ENCODE measurements at places on chromosomes 12 and 14.

DNA sequence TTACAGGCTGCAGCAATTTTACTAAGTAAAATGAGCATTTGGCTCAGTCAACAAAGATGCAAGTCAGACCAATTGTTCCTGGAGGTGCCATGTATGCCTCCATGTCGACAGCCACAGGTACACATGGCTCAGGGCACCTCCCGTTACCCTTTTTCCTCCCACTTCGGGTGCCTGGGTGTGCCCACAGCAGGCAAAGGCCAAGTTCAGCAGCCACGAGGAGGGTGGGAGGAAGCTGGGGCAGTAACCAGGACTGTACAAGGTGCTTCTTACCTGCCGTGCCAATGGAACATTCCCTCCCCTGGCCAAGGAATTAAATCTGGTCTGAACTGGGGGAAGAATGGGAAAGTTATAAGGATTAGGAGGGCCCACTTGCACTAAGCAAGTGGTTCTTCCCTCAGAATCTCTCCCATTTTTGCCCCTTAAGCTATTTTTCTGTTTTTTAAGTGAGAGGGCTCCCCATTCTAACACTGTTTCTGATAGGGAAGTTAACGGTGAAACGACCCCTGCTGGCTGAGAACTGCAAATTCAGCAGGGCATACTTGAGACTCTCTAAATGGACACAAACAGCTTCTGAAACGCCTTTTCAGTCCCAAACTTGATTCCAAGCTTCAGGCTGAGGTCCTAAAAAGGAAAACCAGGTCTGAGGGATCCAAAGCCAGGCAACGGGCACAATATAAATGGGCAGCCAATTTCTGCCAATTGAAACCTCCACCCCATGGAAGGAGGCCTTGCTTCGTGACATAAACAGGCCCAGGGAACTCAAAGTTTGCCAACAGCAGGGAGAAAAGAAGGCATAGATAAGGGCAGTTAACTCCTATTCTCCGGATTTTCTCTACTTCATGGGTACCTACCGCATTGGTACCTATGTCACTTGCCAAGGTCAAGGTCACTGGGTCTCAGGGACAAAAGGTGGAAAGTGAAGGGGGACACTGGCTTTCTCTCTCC lies 24.8 kb downstream of the CLECL1 start:
- no peak for DNase-seq

DNA sequence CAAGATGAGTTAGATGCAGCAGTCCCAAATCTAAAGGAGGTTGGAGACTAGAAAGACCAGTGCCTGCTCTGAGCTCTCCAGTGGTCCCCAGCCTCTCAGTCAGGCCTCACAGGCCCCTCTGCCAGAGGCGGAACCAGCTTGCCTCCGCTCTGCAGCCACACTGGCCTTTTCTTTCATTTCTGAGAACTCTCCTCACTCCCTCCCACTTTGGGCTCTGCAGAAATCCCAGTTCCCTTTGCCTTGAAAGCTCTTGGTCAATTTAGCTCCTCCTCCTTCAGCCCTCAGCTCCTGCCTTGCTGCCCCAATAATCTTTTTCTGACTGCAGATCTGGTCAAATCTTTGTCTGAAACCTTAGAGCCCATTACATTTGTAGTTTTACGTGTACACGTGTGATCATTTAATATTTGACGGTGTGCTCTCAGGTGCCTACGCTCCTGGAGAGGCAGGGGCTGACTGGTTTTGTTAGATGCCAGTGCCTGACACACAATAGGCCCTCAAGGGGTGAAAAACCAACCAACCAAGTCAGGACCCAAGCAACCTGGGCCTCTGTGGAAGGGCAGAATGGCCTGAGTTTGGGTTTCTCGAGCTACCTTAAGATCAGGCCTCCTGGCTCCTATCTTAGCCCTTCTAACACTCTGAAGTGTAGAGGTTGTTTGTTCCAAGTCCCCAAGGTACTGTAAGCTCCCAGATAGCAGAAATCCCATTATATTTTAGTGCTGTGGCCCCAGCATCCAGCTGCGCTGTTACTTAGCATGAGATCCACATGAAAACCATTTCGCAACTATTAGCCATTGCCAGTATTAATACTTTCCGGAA lies 1.1 kb upstream of the NUDT4 start:
- no peak for DNase-seq

DNA sequence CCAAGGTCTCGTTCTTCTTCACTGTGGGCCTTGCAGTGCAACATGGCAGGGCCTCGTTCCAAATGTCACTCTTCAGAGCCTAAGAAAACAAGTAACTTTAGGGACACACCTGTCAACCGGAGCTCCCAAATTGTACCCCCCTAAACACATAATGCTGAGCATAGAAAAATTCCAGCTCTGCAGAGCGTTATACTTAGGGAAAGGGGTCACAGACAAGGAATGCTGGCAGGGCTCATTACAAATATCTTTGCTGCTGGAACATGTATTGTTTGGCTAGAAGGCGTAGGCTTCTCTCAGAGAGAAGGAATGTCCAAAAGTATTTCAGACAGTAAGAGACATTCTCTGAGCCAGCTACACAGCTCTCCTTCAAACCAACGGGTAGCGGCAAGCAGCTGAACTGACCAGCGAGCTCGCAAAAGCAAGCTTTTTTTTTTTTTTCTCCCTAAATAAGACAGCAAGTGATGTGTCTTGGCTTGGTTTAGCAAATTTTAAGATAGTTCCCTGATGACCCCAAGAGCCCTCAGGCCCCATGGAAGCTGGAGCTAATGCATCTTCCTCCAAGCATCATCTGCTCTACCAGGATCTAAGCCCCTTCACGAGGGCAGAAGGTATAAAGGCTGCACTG lies 24.5 kb downstream of the SSH1 start:
- DNase-seq: no peak

DNA sequence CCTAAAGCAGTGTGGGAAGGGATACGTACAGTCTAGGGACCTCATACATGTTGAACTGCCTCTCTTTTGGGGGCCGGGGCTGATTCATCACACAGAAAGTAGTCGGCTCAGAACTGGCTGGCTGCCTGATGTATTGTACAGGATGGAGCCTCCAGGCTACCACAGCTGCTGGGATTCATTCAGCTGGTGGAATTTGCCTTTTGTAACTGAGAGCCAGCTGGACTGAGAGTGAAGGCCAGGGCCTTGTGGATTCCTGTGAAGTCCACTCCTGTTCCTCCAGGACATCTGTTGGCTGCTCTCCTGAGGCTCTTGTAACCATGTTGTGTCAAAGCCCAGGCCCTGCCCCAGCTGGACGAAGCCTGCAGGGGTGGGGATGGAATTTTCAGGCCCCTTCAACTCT lies 116.3 kb upstream of the PRICKLE1 start:
- no peak for DNase-seq

DNA sequence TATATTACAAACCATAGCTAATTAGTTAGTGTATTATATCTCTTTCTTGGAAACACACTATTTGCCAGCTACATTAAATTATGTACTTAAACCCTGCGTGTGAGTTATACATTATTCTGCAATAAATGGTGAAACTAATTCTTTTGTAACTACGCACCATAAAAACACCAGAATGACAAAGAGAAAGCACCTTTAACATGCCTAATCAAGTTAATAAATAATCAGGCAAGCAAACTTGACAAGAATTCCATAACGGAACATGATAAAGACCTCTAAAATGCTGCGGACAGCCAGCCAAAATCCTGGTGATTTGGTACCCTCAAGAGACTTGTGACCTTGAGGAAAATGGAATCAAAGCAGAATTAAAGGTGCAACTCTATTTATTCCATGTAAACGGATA lies 375.3 kb upstream of the KITLG start:
- no peak for DNase-seq

DNA sequence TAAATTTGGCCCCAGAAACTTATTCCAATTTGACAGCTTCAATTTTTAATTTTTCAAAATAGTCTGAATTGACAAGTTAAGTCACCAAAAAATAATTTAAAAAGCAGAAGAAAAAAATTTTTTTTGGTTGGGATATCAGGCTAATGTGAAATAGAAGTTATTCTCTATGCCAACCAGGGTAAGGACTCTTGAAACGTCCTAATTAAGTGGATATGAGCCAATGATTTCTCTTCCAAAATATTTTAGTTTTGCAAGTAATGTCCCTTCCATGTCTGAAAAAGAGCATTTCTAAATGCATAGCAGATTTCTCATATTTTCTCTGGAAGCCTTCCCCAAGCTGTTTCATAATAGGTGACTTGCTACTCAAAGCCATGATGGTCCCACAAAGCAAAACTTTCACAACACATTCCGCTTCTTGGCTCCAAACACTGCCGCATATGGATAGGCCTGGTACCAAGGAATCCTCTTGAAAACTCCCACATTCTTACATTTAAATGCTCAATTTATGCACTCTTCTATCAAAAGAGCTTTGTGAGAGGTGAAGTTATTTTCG lies 65.1 kb downstream of the SIX6 start:
- no peak for DNase-seq

DNA sequence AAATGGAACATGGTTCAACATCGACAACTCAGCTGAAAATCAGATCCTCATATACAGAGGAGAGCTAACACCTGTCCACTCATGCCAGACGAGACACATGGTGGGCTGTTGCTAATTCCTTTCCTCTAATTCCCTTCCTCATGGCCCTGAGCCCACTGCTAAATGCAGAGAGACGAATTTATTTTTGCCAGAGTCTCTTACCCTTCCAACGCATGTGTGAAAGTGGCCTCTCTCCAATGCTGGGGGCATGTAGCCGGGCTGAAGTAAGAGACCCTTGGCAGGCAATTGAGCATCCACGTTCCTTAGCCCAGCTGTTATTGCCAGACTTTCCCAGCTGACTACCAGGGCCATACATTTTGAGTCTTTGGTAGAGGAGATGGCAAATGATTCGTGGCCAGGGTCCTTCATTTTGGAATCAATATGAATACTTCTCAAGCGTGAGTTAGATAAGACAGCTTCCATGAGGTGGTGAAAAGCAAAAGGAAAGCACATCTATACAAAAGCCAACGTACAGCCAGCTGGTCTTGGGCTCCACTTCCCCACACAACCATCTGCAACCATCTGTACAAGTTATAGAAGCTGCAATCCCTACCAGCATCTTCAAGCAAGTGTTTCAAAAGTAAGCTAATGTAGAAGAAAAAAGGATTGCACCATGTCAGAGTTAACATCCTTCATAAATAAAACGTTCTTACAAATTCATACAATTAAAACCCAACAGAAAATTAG lies 28.6 kb downstream of the CORO1C start:
- no peak for DNase-seq

DNA sequence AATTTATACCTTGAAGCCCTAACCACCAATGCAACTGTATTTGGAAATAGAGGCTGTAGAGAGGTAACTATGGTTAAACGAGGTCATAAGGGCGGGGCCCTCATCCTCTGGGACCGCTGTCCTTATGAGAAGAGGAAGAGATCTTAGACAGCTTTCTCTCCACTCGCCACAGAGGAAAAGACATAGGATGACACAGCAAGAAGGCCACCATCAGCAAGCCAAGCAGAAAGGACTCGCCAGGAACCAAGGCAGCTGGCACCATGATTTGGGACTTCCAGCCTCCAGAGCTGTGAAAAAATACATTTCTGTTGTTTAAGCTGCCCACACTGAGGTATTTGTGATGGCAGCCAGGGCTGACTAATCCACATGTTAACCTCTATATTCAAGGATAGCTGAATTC lies 30.4 kb upstream of the BCAT1 start:
- no peak for DNase-seq

DNA sequence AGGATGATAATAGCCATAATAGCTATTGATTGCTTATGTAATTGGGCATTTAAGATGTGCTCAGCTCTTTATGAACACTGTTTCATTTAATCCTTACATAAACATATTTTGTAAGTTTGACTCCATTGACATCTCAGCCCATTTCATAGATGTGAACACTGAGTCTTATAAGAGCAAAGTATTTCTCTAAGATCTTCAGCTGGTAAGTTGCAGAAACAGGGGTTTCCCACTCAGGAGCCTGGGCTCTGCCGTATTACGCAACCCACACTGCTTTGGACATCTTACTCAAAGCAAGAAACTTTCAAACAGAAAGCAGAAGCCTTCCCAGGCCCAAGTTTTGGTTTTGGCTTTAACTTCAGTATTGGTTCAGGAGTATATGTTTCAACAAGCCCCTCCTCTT lies 705.1 kb downstream of the MED13L start:
- no peak for DNase-seq

DNA sequence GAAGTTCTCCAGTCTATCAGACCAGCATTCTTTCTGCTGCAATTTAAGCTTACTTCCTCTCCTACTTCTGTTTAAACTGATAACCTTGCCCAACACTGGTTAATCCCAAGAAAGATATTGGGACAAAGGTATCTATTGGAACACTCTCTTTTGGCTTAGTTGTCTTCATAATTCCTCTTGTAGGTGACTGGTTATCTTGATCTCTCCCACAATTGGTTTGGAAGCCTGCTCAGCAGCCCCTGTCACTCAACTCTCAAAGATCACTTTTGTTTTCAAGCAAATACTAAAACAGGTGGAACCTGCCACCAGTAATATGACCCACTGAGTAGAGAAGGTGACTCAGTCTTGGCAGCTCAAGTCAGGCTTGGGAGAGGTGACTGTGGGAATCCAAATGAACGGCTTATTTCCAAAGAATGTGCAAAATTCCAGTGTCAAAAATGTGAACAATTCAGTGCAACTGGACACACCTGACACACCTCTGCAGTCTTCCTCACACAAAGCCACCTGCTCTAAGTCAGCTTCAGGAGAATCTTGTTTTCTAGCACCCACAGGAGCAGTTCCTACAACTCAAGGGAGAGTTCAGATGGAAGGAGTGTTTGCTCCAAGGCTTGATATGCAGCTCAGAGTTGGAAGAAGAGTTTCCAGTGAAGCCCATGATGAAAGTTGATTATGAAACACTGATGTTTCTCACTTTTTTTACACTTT lies 83.2 kb upstream of the SLC38A2 start:
- no peak for DNase-seq

- DNase-seq: no peak
Measured at GRCh38 chr12:58745348-58746125, 174.8 kb downstream of the LRIG3 start.

DNA sequence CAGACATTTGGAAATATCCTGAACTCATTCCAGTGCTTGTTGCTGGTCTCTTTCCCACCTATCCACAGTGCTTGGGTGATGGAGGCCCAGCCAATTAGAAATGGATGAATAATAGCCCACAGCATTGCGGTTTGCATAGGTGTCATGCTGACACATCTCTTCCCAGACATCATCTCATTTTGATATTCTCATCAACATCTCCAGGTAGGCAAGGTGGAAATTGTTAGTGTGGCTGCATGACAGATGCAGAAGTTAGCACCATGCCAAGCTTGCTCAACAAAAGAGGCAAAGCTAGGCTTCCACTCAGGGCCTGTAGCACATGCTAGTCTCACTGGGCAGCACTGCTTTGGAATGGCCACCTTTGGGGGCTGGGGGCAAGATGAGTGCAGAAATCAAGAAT lies 1118.9 kb downstream of the VRK1 start:
- no peak for DNase-seq

GRCh38 chr14:84937449-84937848 lies 592.5 kb upstream of the FLRT2 start:
- DNase-seq: no peak

GRCh38 chr12:58285551-58285950 lies 344.2 kb downstream of the ATP23 start:
- DNase-seq: no peak

- no peak for DNase-seq
Measured at GRCh38 chr12:84604551-84604950, 308.0 kb downstream of the SLC6A15 start.

GRCh38 chr12:42015051-42015461 lies 129.6 kb downstream of the GXYLT1 start:
- no peak for DNase-seq

Data from activated CD8-positive, alpha-beta memory T cell treated with anti-CD3 and anti-CD28 coated beads for 4 hours (primary cell).